ENCODE measurements at places on chromosomes 13 and 19. TPM values are rescaled to one million over a fixed set of nuclear protein-coding genes. Genes with fewer than 3 reads are reported as not detected.

GRCh38 chr19:56119582-56119978 lies 1.5 kb downstream of the ZNF787 start:
- no peak for DNase-seq

Gene LRRC4B
- total RNA-seq, result 1.4 TPM

DNA sequence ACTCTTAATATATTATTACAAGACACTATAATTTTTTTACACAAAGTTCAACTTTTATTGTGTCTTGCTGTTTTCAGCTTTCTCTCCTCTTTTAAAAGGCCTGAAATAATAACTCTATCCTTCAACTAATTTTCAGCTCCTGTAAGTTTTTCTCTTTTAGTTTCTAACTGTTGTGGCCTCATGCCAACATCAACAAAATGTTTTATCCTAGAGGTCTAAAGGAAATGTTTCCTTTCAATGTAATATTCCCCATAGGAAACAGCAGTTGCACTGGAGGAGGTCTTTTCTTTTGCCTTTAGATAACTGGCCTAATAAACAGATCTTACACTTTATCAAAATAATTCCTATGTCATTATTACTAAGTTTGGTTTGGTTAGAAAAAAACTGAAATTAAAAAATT lies 8.5 kb upstream of the ZNF616 start:
- no peak for DNase-seq

DNA sequence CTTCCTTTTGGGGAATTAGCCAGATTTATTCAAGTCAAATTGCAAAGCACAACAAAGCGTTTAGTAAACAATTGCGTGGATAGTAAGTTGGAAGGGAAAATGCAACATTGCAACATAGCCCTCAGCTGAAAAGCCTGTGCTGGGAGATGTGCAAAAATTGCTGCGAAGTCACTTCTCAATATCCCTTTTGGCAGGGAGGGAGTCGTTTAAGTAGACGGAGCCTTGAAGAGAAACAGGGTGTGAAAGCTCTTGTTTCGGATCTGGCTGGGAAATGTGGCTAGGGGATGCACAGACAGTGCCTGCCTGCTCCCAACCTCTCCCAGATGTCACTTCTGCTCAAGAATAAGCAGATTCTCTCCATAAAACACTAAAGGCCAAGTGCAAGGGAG lies 56.8 kb downstream of the SLC7A1 start:
- DNase-seq, result no peak

DNA sequence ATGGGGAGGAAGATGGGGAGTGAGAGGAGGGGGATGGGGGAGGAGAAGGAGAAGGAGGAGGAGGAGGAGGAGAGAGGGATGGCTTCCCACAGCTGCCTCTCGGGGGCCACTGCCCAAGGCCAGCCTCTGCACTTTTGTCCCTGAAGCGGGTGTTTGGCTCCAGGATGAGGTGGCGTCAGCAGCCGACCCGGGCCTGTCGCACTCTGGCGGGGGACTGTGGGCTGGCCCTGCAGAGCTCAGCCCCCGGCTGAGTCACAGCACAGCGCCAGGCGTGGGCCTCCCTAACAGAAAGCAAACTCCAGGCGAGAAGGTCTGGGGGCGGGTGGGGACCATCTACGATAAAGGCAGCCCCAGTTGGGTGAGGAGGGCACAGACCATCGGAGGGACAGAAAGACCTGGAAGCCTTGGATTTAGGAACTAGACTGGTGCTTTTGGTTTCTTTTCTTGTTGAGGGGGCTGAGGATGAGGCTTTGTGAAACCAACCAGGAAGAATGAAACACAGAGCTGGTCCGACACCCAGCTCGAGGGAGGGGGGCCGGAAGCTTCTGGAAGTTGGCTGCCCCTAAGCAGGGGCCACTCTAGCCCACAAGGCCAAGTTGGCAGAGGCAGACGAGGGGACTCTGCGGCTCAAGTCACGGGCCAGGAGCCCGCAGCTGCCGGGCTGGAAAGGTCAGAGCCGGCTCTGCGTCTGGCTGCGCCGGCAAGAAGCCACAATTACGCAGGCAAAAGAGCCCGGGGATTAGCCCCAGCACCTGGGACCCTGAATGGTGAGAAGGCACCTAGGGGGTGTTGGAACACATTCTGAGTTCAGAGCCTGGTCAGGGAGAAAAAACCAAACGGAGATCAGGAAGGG lies 18.2 kb downstream of the LSM4 start:
- DNase-seq, result peak; percentile 93

Gene SYT3
- total RNA-seq, result 0.52 TPM

Gene CEACAM21
- total RNA-seq, result 1.2 TPM

GRCh38 chr13:23699271-23699670 lies 129.1 kb downstream of the TNFRSF19 start:
- no peak for DNase-seq

Gene C19orf73
- 0.47 TPM for total RNA-seq

- peak; percentile 53 for DNase-seq
Observed at GRCh38 chr19:39246951-39247669, 1.5 kb downstream of the IFNL4 start.
